WTC11 (cell line): ENCODE measurements at places on chromosomes 13 and 19. TPM values are rescaled to one million over a fixed set of nuclear protein-coding genes. Genes with fewer than 3 reads are reported as not detected.

Gene ZIC5
- total RNA-seq = 46.4 to 51.6 TPM (median 51.1 TPM) in 3 replicates

Gene CLEC17A
- total RNA-seq = 0.14 TPM in 1 of 3 replicates, not detected in the others

GRCh38 chr13:59494560-59494970 is 669.2 kb downstream of the DIAPH3 start:
- DNase-seq = no peak

Gene ZNF614
- 14.6 to 19.5 TPM (median 16.5 TPM) in 3 replicates for total RNA-seq

Gene TBC1D4
- total RNA-seq = 30.1 to 37.1 TPM (median 30.4 TPM) in 3 replicates

GRCh38 chr13:29513981-29514719 is 81.3 kb downstream of the SLC7A1 start:
- no peak for DNase-seq

Gene ERICH4
- 0.24 TPM in 1 of 3 replicates, not detected in the others for total RNA-seq

GRCh38 chr13:38308736-38309135 is 40.9 kb upstream of the UFM1 start:
- no peak for DNase-seq

Gene TTC9B
- 0.23 TPM in 1 of 3 replicates, not detected in the others for total RNA-seq

Gene ZNF90
- total RNA-seq = 112 to 114 TPM (median 114 TPM) in 3 replicates

DNA sequence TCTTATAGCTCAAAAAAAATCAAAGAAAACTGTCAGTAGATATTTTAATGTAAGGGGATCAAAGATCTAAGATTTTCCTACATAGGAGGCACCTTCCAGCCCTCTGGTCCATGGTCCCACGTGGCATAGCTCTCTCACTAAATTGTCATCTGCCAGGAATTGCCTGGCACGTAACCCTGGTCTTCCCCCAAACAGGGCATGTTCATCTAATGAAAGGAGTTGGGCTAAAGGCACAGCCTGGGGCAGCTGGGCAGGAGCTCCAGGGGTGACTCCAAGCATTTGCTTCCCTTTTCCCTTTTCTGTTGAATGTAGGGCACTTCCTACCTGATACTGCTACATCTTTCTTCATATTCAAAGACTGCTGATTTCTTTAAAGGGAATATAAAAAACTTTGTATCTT is 148.7 kb downstream of the COL4A1 start:
- DNase-seq = no peak

Gene KANK3
- total RNA-seq = 7.8 to 8.0 TPM (median 8.0 TPM) in 3 replicates

DNA sequence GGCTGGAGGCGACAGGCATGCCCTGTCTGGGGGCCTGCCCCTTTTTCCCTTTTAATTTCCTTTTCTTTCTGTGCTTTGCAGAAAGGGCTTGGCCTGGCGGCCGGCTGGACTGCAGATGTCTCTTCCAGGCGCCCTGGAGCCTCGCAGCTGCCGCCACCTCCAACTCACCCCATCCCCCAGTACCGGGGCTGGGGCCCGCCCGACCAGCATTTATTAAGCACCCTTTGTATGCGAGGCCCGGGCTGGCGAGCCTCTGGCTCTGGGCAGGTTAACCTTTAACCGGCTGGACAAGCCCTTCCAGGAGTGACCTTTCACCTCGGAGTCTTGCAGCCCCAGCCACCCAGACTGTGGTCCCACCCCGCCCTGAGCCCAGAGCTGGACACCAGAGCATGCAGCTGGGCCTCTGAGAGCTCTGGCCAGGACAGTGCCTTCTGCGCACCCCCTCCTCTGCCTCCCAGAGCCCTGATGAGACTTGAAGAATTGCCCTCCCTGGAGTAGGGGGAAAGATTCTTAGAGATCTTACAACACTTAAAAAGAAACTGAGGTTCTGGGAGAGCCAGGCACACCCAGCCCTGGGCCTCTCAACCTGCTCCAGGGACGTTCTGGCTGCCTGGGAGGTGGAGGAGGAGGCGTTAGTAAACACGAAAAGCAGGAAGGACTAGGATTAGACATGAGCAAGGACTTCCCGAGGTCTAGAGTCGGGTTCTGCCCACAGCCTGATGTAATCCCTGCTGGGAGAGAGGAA is 1.1 kb upstream of the NR2F6 start:
- no peak for DNase-seq

DNA sequence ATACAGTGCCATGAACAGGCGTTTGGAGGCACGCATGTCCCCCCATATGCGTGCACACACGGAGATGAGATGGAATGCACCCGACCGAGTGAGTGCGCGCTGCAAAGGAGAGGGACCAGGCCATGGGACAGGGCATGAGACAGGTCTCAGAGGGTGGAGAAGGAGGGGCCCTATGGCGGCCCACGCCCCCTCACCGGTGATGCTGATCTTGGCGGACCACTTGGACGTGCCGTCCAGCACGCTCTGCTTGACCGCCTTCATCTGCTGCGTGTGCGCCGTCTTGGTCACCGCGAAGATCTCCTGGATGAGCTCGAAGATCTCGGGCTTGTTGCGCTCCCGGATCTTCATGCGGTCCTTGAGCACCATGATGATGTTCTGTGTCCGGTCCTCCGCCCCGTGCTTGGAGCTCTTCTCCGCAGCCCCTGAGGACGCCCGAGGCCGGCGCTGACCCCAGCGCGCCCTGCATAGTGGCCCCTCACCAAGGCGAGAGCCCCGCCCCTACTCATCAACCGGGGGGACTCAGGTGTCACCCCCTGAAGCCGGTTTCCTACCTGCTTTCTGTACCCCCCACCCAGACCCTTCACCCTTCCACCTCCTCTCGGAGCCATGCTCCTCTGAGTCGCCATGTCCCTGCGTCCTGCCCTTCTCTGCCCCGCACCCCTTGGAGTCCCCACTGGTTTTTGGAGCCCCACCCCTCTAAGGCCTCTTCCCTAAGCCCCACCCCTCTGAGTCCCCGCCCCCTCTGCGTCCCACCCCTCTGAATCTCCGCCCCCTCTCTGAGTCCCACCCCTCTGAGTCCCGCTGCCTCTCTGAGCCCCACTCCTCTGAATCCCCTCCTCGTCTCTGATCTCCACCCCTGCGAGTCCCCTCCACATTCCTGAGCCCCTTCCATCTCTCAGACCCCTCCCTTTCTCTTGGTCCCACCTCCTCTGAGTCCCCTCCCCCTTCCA is 40.8 kb downstream of the UNC13A start:
- DNase-seq = peak; percentile 40

DNA sequence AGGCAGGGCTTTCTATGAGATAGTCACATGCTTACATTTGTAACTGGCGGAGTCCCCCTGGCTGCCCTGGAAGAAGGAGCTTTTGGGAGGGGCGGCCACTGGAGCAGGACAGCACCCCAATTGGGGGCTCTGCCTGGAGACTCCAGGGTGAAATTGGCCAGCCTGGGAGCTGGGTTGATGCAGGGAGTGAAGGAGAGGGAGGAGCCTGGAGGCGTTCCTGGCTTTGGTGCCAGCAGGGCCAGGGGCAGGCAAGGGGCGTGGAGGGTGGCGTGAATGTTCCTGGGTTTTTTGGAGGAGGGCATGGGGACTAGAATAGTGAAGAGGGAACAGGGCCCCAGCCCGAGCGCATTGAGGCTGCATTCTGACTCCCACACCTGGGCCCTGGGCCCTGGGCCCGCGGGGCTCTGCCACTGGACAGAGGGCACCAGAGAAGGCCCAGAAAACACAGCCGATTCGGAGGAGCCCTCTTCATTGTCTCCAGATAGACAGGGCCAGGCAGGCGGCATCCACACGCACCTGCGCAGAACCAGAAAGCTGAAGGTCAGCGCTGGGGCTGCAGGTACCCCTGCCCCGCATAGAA is 29.5 kb downstream of the COMP start:
- no peak for DNase-seq
